ENCODE measurements at places on chromosomes 2 and 18. TPM values are rescaled to one million over a fixed set of nuclear protein-coding genes. Genes with fewer than 3 reads are reported as not detected.

The AFG3L2 gene
- 126 TPM for polyA plus RNA-seq

The MRPS5 gene
- polyA plus RNA-seq, result 96.3 TPM

- DNase-seq, result no peak
These were observed 202.0 kb downstream of the GLI2 start for GRCh38 chr2:120937686-120938044.

- no peak for DNase-seq
These were observed 141.4 kb downstream of the SMAD7 start for GRCh38 chr18:48809365-48809764.

The CNGA3 gene
- not detected for polyA plus RNA-seq

DNA sequence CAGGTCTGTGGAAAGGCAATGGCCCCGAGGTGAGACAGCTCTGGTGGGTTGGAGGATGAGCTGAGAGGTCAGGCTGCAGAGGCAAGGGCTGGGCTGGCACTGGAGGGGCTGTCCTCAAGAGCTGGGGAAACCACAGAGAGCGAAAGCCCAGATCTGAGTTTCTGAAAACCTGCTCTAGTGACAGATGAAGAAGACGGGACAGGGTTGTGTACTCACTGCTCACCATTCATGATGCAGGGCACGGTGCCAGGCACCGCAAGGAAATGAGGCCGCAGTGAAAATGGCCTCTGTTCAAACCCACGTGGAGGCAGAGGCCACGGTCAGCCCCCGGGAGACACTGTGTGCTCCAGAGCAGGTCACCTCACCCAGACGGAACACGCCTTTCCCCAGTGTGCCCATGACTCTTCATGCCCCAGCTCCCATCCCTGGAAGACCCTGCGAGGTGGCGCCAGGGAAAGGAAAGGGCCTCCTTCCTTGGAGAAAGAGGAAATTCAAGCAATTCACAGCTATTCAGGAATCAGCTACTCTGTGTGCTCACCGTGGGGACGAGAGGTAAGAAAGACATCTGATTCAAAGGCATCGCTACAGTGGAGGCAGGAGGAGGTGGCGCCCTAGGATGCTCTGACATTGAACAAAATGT is 24.3 kb upstream of the ID2 start:
- DNase-seq, result no peak

DNA sequence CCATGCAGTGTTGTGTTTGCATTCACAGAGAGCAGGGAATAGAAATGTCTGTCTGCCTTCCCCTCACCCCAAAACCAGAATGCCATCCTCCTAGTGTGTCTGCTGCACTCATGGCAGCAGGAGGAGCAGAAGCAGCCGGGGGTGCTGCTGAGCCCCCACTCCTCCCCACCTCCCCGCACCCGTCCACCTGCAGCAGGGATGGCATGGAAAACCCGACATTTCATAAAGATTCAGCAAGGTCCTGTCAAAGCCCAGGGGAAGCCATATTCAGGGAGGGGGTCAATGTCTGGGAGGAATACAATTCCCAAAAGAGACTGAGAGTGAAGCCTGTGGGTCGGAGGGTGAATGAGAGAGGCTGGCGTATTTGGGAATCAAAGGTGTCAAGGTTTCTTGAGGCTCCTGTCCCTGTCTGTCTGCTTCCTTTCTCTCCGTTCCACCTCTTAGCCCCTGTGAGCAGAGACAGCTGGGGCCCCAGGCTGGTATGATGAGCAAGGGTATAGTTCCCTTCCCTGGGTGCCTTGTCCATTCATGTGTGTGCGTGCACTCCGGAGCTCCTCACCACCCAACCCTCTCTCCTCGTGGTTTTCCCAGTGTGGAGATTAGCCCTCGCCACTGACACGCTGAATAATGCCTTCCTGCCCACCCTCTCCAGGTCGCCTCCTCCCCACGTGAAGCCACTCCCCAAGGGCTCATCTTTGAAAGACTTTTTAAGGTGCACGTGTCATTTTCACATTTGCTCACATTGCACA is 133.5 kb upstream of the ZNF236 start:
- DNase-seq, result no peak

DNA sequence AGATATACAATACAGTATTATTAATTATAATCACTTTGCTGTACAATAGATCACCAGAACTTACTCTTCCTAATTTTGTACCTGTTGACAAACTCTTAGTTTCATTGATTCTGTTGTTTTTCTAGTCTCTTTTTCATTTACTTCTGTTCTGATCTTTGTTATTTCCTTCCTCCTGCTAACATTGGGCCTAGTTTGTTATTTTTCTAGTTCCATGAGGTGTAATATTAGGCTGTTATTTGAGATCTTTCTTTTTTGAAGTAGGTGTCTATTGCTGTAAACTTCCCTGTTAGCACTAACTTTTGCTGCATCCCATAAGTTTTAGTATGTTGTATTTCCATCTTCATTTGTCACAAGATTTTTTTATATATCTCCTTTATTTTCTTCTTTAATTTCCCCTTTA is 55.1 kb downstream of the LIMS1 start:
- DNase-seq, result no peak

The PAX8 gene
- polyA plus RNA-seq, result 3.1 TPM

The GAD1 gene
- polyA plus RNA-seq, result 0.06 TPM

DNA sequence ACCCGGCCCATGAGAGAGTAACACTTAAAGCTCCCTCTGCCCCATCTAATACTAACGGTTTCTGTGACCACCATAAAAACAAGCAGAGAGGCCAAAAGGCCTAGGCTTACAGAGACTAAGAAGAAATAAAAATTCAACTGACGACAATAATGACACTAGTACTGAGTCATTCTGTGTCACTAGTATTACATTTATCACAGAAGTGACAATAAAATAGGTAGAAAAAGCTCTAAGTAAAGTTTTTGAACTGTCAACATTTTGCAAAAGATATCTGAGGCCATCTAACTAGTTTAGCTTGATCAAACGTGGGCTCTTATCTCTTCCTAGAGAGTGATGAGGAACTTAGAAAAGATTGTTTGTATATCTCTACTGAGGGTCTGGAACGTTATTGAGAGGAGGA is 35.6 kb downstream of the AP1S3 start:
- DNase-seq, result no peak

Data from psoas muscle (tissue), 8 donors.